Activated T-helper 1 cell treated with anti-CD3 and anti-CD28 coated beads, Interleukin-12 subunit alpha, Interleukin-12 subunit beta, Interleukin-2, Interleukin-4 antibody, amounts not matched to agents 30 ng/mL and 10 ng/mL and 1 ng/mL, durations not matched to agents 14 hours and 24 hours and 36 hours (primary cell): ENCODE measurements at places on chromosomes 3 and 15.

GRCh38 chr15:66646799-66647198 is 55.2 kb upstream of the SMAD6 start:
- DNase-seq: no peak

DNA sequence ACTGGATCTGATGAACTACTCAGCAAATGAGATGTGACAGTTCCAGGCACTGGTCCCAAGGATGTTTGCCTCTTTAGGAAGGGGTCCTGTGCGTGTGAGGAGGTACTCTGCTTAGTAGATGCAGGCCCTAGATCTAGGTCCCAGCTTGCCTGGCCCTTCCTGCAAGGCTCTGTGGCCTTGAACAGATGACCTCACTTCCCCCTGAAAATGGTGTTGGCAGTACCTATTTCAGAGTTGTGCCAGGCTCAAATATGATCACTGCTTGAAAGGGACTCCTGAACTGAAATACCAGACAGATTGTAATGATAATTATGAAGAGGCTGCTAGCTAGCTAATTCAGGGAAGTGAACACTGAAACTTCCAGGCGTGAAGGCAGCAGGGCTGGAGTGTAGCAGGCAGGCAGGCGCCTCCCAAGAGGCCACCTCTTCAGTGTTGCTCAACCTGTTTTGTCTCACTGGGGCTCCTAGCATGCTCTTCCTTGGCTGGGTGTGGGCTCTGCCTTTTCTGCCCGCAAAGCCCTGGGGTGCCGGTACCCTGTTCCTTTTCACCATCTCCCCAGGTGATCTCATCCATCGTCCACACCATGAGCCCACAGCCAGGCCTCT is 24.1 kb upstream of the CPNE9 start:
- no peak for DNase-seq

DNA sequence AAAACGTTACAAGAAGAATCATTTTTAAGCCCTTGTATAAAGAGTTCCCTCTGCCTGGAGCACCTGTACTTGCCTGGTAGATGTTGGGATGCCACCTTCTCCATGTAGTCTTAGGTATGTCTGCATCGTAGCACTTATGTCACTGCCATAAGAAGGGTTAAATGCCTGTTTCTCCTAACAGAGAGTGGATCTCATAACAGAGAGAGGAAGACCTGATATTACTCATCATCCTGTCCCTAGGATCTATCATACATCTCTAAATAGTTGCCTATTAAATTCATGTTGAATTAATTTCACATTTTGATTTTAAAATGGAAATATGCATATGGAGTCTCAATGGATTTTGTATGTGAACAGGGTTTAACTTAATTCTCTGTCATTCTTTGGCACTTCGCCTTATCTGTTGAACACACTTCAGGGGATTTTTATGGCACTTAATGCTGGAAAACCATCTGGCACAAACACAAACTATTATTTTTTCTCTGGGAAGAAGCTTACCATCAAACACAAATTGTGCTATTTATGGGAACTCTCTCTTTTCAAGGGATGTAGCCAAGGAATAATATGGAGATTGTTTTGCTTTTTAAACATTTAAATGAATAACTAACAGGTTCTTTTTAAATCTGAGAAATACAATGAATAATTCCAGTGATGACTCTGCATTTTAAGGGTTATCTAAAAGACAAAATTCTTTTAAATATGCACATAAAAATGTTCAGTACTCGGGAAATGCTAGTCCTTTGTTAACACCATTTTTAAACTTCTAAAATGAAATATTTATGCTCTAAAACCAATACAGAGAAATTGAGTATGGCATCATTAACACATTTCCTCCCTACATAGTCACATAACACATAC is 230.7 kb downstream of the ZNF385D start:
- DNase-seq: no peak

DNA sequence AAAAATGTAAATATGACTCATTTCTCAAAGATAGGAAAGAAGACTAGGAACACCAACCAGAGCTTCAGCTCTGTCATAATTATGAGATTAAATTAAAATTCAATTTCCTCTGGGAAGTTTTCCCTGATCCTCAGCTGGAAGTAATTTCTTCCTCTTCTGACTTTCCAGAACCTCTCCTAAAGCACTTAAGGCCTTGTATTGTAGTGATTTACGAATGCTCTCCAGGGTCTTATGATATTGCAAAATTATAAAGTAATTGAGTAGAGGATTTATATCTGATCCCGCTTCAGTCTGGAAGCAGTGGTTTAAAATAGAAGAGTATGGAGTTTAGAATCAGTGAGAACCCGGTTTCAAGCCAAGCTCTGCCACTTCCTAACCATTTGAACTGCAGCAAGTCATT is 279.8 kb downstream of the ZPLD1 start:
- DNase-seq: no peak

DNA sequence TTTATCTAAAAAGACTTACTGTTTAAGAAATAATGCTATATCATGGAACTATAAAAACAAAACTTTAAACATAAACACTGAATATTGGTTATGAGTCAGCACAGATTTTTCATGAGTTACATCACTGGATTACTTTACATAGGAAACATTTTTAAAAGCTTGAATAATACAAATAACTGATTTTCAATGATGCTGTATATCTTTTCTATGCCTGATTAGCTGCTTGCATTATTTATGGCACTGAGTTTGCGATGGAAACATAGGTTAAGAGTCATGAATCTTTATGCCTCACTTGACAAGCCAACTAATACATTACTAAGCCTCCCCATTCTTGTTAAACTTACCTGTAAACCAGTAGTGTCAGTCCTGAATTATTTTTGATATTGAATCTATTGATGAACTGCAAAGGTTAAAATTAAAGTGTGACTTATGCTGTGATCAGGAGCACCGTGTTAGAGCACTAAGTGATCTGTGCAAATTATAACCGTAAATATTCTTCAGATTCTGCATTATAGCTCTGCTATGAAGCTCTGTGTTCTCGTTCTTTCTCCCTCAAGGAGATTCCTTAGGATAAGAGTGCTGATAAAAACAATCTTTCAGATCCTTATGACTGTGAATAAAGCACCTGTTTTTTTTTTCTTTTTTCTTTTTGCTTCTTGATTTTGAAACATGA is 437.3 kb upstream of the BCHE start:
- no peak for DNase-seq

GRCh38 chr3:82814660-82815059 is 1053.2 kb upstream of the GBE1 start:
- DNase-seq: no peak

- DNase-seq: no peak
These were observed 28.1 kb upstream of the LXN start for GRCh38 chr3:158700559-158700958.

DNA sequence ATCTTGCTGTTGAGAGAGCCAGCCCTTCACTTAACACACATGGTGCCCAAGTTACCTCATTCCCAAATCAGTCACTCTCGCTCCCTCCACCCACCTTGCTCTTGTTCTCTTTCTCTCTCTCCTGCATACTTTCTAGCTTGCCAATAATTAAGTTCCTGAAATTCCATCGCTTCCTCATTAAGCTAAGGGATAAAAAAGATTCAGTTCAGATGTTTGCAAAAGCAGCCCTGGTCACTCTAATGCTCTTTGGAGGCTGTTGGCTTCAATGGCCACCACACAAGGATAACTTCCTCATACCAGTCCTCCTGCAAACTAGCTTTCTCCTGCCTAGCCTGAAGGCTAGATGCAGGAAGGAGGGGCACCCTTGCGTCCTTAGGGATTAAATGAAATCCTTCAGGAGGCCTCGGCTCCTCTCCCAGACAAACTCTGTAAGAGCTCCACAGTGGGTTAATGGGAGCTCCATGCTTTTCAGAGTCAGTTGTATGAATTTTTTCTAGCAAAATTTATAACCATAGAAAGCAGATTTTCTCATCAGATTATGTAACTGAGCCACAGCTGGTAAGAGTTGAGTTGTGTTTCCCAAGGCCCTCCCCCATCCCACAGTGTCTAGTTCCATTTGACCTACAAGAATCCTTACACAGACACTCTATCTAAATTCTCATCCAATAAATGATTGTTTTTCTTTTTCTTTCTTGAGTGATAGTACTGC is 176.6 kb upstream of the TRIM42 start:
- no peak for DNase-seq

DNA sequence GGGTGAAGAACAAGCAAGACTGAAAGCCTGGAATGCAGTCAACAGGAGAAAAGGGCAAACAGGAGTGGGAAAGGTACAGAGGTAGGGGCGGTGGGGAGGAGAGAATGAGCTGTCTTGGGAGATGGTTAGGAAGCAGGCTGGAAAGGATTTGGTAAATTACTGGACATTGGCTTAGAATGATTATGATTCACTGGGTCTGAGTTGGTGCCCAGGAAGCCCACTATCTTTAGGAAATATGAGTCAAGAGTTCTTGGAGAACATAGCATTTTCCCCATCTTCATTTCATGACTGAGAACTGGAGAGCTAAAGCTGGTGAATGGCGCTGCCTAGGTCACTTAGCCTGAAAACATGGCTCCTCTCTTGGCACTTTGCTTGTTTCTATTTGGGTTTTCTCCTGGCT is 74.7 kb upstream of the C3orf80 start:
- DNase-seq: no peak

- no peak for DNase-seq
These were observed 365.0 kb downstream of the FOXP1 start for GRCh38 chr3:71218508-71218907.

GRCh38 chr3:11499144-11499543 is 144.6 kb downstream of the VGLL4 start:
- no peak for DNase-seq

DNA sequence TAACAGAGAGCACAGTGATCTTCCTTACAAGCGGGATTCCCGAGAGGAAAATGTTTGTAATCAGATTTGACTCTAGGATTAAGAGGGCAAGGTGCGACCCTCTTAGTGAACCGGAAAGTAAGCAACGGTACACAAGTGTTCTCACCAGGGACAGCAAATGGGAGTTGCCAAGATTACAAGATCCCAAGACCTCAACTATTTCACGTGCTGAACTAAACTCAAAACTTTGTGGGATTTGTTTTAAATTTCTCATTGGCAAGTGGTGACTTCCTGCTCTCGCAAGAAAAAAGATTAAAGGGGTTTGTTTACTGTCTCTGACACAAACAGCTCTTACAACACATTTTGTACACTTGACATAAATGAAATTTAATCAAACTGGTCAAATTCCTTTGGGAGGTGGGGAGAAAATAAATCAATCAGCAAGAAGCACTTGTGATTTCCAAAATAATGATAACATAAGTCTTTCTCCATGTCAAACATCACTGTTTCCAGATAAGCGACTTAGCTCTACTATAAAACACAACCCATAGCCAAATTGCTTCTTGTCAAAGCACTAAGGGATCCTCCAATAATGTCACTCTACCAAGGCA is 2.2 kb upstream of the PGPEP1L start:
- DNase-seq: no peak

GRCh38 chr3:141979050-141979671 is 102.7 kb downstream of the ATP1B3 start:
- no peak for DNase-seq

DNA sequence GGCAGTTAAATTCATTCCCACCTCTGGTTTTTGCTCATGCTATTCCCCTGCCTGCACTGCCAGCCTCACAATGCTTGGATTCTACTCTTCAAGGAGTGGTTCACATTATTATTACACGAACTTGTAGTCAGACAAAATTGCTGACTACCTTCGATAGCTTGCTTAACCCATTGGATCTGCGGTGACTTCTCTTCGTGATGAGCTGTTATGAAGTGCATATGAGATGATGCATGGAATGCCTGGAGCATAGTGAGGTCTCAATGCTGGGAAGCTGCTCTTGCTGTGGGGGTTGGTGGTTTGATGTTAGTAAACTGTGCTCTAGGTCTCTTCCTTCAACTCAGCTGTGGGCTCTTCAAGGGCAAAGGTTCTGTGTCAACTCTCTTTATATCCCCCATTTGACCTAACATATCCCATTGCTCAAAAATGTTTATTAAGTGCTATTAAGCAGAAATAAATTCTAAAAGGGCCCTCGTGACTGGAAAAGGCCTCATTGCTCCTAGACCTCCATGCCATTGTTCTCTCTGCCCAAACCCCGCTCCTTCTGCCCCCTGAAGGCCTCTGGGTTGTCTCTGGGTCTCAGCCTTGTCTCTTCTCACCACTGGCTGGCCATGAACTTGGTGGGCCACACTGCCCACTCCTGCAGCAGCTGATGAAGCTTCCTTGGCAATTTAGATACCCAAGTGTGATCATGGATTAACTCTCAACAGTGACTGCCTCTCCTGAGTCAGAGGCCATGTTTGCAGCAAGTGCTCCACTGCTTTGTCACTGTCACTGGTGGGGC is 4.5 kb upstream of the SLCO2A1 start:
- DNase-seq: no peak

GRCh38 chr15:85616549-85617110 is 178.1 kb downstream of the KLHL25 start:
- DNase-seq: no peak

GRCh38 chr3:7436542-7436941 is 575.6 kb downstream of the GRM7 start:
- no peak for DNase-seq

GRCh38 chr3:30712991-30713390 is 106.6 kb downstream of the TGFBR2 start:
- no peak for DNase-seq

- peak; percentile 62 for DNase-seq
These were observed 205.7 kb upstream of the ZPLD1 start for GRCh38 chr3:102229062-102229655.

DNA sequence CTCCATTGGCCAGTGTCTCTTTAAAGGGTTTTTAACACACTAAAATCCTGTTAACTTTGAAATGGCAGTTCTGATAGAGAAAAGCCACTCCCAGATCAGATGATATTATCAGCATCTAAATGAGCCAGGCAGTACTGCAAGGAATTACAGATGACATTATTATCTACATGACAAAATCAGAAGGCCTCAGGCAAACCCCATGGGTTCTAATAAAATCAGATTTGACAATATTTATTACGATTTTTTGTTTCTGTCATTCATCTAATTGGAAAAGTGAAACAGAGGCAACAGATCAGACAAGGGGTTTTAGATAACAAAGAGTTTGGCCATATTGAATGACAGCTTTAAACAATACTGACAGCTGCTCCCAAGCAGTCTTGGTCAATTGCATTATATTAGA is 112.7 kb downstream of the FEZF2 start:
- DNase-seq: no peak

DNA sequence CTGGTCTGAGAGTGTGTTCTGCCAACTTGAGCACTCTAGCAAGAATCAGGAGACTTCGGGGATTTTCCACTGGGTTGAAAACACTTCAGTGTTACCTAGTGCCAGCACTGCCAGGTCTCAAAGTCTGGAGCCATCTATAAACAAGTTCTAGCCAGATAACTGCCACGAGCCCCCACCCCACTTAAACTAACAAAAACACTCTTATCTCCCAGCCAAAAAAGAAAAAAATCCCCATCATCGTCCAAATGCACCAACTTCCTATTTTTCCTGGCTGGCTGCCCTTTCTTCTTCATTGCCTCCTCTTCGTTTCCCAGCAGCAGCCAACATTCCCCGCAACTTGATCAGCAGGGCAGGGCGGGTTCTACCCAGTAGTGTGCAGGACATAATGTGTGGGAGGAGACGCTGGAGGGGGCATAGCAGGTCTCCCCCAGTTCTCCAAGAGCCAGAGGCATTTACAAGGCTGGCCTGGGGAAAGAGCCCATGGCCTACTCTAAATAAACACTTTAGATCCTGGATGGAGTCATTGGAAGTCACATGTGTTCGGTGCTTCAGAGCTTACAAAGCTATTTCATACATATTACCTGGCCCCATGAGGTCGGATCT is 29.5 kb downstream of the C2CD4B start:
- DNase-seq: no peak
